ENCODE measurements at places on chromosomes 1 and 21.

DNA sequence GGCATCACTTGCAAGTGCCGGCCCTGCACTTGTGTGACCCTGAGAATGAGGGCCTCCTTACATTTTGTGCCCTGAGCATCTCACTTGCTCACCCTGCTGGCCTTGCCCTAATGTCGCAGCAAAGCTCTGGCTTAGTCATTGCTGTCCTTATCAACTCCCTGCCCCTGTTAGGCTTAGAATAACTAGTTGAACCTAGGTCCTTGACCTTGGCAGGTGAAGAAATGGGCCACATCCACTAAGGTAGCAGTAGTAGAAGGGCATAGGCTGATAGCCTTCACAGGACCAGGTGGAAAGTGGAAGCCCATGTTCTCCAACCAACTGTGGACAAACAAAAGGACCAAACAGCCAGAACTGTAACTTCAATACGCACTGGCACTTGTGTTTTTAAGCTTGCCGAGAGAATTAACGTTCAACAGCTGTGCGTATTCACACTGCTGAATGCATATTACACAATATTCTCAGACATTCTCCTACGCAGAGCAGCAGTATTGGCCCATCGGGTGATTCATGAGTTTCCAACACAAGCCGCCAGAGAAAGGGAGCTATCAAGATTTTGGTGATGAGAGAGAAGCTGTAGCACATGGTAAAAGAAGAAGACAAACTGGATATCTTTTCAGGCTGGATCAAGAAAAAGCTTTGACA is 27.7 kb upstream of the PTGFRN start:
- no peak for DNase-seq

DNA sequence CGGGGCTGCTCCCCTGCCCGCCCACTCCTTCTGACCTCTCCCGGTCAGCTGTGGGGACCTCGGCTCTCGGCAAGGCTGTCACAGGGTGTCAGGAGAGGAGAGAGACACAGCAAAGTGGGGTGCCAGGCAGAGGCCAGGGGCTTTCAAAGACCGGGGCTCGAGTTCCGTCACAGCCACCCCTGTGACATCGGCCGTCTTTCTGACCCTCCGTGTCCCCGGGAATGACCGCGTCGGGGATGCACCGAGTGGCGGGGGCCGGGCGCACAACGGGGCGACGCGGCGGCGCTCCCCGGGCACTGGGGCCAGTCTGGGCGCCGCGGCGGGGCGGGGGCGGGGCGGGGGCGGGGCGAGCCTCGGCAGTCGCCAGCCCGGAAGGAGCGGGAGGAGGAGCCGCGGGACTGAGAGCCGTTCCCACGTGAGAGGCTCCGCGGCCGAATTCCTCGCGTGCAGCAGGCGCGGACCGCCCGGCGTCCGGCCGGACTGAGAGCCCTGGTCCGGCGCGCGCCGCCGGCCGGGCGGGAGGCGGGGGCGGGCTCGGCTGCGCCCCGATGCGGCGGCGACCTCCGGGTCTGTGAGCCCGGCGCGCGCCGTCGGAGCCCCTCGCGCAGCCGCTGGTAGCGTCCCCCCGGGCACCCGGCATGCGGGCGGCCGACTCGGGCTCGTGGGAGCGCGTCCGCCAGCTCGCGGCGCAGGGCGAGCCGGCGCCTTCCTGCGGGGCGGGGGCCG is 229.7 kb upstream of the TMEM51 start:
- DNase-seq: no peak

- DNase-seq: no peak
These were observed 98.3 kb downstream of the DUSP10 start for GRCh38 chr1:221643404-221644144.

- no peak for DNase-seq
These were observed 151.8 kb downstream of the TENT5C start for GRCh38 chr1:117757668-117758067.

DNA sequence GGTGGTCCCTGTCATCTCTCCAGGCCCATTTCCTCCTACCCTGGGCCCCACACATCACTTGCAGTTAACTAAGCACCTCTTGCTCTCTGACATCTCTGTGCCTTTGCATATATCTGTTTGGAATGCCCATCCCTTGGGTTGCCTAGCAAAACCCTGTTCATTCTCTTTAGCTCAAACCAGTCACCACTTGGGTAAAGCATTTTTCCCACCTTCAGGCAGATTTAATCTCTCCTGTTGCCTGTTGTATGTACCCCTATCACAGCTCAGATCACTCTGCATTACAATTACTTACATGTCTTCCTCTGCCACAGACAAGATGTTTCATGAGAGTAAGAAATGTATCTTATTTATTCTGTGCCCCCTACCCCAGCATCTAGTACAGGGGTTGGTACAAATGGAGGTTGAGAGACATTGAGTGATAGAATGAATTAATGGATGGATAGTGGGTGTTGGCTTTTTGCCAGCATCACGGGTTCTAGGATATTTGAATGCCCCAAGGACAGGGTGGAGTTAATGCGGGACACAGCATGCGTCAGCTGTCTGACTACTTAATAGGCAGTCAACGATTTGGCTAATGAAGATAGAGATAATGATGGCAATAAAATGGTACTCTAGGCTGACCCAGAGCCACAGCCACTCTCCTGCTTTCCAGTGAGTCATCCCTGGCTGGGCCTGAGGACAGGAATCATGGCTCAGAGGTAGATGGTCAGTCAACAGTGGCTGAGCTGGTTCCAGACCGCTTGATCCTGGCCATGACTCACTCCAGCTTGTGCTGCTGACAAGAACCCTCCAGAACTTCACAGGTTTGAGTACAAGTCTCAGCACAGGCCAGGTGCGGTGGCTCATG is 6.5 kb downstream of the NR0B2 start:
- DNase-seq: no peak

DNA sequence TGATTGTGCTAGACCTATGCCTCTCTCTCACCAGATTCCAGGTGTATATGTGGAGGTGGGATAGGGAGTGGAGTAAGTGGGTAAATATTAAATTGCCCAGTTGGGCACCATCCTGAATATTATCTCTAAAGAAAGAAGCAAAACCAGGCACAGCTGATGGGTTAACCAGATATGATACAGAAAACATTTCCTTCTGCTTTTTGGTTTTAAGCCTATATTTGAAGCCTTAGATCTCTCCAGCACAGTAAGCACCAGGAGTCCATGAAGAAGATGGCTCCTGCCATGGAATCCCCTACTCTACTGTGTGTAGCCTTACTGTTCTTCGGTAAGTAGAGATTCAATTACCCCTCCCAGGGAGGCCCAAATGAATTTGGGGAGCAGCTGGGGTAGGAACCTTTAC is at the start of gene FCER1A:
TSS of gene FCER1A (plus strand) at position 242 of the 400 bp plus-strand sequence. CDS start at position 271, 29 bp downstream.
- no peak for DNase-seq

GRCh38 chr1:218743861-218744505 is 398.8 kb downstream of the TGFB2 start:
- no peak for DNase-seq

- peak; percentile 27 for DNase-seq
These were observed 195.5 kb downstream of the ADSS2 start for GRCh38 chr1:244256086-244256676.

- no peak for DNase-seq
These were observed 18.6 kb upstream of the TMPRSS2 start for GRCh38 chr21:41526478-41527087.

DNA sequence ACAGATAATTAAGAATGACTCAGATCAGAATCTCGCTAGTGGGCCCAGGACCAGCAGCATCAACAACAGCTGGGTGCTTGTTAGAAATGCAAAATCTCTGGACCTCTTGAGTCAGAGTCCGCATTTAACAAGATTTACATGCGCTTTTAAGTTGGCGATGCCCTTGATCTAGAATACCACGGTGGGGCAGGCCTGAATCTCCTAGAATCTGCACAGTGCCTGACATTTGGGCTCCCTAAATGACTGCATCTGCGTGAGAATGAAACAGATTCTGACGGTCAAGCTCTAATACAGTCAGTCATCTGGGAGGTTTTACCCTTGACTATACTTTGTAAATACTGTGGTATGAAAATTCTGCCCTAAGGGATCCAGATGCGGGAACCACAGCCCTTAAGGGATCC is 17.2 kb upstream of the RAB29 start:
- no peak for DNase-seq

DNA sequence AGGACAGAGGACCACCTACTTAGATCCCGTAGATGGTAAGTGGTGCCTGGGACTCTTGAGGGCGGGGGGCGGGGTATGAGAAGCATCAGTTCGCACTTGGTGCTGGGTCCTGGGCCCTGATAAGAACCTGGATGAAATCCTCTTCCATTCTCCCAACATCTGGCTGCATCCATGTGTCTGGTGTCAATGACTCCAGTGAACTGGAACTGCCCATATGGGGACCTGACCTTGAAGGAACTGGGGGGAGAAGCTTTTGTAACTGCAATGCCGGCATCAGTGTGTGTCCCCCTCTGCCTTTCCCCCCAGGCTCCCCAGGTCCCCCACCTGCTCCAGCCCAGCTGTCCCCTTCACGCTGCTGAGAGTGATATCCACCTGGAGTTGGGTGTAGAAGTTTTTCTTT is 49.7 kb upstream of the EPB41 start:
- no peak for DNase-seq

GRCh38 chr21:15741510-15741909 is 11.7 kb downstream of the USP25 start:
- no peak for DNase-seq

DNA sequence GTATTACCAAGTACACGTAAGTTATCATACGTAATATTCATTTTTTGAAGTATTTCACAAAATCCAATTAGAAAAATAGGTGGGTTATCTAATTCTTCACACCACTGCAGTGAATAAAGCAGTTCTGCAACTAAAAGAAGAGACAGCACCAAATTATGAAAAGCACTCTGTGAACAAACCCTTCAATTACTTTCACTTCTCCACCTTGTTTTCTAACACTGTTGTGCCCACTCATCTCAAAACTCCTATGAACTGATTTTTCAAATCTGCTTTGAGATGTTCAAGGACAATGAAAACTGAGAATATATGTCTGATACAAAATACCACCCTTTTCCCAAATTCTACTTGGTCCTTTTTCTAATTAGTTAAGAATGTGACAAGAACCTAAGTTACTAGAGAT is 39.4 kb downstream of the LTN1 start:
- DNase-seq: no peak

- DNase-seq: no peak
These were observed 56.1 kb downstream of the SWT1 start for GRCh38 chr1:185213091-185213490.

- DNase-seq: no peak
These were observed 4.9 kb upstream of the PROX1 start for GRCh38 chr1:213982672-213983492.

DNA sequence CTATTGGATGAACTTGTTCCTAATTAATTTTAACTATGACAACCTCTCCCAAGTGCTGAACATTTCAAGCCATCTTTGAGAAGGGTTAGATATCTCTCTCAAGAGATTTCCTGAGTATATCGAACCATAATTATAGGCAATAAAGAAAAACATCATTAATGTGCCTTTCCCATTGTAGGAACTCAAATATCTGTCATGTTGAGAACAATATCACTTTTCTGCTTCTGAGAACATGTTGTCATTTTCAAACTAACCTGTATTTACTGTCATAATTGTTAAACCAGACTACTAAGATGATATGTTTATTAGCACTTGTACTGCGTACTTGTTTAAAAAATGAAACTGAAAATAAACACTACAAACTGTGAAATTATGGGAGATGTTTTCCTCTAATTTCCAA is 4.3 kb downstream of the EPS15 start:
- no peak for DNase-seq

DNA sequence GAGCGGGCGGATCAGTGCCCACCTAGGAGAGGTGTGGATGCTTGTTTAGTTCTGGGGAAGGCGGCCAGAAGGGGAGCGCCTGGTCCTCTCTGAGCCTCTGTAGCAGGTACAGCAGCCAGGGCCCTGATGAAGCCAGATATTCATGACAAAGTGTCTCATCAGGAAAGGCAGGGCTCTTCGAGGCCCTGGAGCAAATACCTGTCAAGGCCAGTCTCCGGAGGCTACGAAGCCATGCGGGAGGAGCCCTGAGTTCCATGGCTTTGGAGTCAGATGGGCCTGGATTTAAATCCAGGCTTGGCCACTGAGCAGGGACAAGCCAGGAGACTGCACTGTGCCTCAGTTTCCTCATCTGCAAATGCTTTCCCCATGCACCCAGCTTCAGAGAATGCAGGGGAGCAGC is 25.4 kb upstream of the GPR153 start:
- no peak for DNase-seq

DNA sequence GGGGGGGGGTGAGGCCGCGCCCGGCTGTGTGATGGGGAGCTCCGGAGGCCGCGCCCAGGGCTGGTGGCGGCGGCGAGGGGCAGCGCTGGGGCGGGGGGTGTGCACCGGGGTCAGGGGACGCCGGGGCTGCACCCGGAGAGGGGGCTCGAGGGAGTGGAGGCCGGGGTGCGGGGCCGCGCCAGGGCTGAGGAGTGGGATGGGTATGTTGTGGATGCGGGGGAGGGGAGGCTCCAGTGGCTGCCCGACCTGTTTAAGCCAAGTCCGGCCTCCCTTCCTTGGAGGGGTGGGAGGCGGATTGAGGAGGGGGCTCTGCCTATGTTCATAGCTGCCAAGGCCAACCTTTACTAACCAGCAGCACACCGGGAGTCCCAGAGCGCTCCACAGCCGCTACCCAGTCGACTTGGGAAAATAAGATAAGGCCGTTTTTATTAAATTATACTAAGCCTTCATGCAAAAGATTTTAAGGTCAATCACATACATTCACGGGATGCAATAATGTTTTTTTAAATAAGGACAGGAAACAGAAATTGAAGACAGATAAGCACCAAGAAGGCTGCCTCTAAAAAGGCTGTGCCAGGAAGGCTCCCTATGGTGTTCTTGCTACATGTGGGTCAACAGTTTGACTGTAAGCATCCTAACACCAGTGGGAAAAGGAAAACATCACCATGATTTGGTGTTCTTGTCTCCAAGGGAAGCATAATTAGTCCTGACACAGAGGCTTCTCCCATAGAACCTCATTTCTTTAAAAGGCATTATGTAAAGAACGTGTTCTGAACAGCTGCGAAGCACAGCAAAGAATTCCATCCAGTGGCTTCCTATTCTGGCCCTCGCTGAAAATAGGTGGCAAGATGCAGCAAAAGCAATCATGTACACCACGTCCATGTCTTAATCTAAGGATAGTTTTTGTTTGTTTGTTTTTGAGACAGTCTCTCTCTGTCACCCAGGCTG is 626 bp upstream of the HLCS start:
- no peak for DNase-seq

GRCh38 chr21:31892686-31893085 is 19.9 kb downstream of the HUNK start:
- DNase-seq: no peak

- DNase-seq: no peak
These were observed 10.2 kb upstream of the UBL4B start for GRCh38 chr1:110102081-110102480.

GRCh38 chr1:91585982-91586381 is 85.3 kb downstream of the CDC7 start:
- no peak for DNase-seq

GRCh38 chr1:35574655-35575415 is 1.7 kb downstream of the TFAP2E start:
- no peak for DNase-seq

GRCh38 chr1:240282061-240282830 is 190.6 kb downstream of the FMN2 start:
- DNase-seq: no peak
